ENCODE measurements at places on chromosomes 16 and 17. TPM values are rescaled to one million over a fixed set of nuclear protein-coding genes. Genes with fewer than 3 reads are reported as not detected.
A peak's percentile ranks its signal among the peaks of the same experiment; 100 is the strongest.

THOC6 gene
- 118 TPM for total RNA-seq

TMEM204 gene
- 1.7 TPM for total RNA-seq

C17orf78 gene
- total RNA-seq: not detected

CTU2 gene
- 13.6 TPM for total RNA-seq

BCL6B gene
- total RNA-seq: 0.36 TPM

TPSAB1 gene
- not detected for total RNA-seq

SLC35G6 gene
- total RNA-seq: not detected

CD300LD gene
- not detected for total RNA-seq

GEMIN4 gene
- total RNA-seq: 14.1 TPM

BRIP1 gene
- 11.7 TPM for total RNA-seq

DNA sequence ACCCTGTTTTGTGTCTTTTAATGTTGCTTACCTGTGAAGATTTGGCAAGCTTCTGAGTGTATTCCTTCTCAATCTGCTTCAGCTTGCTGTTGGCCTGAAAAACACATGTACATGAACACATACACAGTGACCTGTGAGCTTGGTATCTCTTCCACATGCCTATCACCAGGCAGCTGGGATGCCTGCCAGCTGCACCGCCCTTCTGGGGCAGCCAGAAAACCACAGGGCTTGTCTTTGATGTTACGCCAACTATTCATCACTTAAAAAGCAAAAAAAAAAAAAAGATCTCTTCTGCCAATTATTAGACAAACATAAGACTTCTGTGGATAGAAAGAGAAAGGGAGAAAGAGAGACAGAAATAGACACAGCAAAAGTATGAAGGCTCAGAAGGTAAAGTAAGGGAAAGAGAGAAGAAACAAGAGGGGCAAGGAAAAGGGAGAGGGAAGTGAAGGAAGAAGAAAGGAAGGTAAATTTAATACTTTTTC lies 189.2 kb upstream of the AXIN2 start:
- peak; percentile 96 for DNase-seq

DNA sequence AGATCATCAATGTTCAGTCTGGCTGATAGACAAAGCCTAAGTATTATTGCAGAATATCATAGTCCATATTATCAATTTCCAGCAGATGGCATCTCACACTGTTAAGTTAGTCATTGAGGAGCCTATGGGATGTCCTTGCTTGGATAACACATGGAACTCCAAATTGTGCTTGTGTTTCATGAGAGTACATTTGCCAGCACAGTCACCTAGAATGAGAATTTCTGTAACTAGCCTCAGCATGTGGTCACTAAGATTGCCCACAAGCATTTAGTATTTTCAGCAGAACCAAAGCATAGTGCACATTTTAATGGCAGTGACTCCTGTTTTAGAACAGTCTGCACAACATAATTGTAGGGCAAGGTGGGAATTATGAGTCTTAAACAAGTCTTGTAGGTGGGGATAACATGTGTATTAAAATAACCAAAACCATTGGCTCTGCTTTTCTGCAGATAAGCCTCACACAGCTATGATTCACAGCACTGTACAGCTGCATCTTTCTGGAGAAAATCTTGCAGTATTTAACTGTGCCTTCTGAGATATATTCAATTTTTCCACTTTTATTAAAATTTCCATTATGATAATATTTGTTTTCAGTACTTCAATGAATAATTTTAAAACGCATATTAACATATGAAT lies 882.8 kb upstream of the SOX9 start:
- no peak for DNase-seq

DNA sequence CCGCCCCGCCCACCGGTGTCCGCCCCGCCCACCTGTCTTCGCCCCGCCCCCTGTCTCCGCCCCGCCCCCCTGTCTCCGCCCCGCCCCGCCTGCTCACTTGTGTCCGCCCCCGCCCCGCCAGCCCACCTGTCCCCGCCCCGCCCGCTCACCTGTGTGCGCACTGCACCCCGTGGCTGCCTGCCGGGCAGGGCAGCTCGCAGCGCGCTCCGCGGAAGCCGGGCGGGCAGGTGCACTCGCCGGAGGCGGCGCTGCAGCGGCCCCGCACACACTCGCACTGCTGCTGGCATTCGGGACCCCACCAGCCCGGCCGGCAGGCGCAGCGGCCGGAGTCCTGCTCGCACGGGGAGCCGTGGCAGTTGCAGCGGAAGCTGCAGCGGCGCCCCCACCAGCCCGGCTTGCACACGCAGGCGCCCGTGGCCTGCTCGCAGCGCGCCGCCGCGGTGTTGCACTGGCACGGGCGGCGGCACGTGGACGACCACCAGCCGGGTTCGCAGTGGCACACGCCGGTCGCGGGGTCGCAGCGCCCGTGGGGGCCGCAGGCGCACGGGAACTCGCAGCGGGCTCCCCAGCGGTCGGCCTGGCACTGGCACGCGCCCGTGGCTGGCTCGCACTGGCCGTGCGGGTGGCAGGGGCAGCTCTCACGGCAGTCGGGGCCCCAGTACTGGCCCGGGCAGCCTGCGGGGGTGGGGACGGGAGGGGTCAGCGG lies 2.1 kb downstream of the SCARF1 start:
- no peak for DNase-seq

- no peak for DNase-seq
Measured at GRCh38 chr16:21619765-21620425, 20.5 kb downstream of the METTL9 start.

DNA sequence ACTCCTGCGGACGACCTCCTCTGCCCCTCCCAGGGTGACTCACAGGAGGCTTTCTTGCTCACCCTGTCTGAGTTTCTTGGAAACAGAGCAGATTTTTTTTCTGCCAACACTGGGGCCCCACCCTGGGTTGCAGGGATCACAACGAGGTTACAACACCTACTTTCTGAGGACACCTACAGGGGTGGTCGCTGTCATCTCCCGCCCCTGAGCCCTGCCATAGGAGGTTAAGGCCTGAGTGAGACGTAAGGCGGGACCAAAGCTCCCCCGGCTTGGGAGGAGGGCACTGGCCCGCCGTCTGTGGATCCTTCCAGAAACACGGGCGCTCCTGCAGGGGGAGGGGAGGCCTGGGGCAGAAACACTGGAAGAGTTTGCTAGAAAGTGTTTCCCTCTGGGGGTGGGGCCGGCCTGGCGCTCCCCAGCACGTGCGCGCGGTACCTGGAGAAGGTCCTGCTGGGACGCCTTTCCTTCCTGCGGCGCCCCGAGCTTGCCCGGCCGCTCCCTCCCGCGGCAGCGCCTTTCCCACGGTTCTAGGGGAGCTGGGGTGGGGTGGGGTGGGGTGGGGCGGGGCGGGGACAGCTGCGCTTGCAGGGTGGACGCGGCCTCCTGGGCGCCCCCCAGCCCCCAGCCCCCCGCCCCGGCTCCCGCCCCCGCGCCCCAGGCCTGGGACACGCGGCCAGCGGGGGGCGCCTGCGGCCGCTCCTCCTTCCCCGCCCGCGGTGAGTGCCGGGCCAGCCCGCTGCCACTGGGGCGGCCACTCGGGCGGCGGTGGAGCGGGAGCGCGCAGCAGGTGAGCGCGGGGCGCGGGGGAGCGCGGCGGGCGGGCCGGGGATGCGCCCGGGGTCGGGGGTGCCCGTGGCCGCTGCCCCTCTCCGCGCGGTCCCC lies 20.7 kb upstream of the ADCY7 start:
- peak; percentile 83 for DNase-seq

DNA sequence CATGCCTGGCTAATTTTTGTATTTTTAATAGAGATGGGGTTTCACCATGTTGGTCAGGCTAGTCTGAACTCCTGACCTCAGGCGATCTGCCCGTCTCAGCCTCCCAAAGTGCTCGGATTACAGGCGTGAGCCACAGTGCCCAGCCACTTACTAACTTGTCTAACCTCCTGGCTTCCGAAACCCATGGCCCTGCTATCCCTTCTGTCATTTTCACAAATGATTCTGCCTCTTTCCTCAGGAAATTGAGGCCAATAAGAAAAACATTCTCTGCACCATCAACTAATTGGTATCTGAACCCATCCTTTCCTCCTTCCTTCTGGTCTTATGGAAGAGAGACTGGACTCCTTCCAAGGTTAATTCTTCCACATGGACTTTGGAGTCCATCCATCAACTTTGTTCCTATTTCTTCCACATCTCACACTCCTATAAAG lies 27.9 kb upstream of the TNRC6A start:
- peak; percentile 85 for DNase-seq

DNA sequence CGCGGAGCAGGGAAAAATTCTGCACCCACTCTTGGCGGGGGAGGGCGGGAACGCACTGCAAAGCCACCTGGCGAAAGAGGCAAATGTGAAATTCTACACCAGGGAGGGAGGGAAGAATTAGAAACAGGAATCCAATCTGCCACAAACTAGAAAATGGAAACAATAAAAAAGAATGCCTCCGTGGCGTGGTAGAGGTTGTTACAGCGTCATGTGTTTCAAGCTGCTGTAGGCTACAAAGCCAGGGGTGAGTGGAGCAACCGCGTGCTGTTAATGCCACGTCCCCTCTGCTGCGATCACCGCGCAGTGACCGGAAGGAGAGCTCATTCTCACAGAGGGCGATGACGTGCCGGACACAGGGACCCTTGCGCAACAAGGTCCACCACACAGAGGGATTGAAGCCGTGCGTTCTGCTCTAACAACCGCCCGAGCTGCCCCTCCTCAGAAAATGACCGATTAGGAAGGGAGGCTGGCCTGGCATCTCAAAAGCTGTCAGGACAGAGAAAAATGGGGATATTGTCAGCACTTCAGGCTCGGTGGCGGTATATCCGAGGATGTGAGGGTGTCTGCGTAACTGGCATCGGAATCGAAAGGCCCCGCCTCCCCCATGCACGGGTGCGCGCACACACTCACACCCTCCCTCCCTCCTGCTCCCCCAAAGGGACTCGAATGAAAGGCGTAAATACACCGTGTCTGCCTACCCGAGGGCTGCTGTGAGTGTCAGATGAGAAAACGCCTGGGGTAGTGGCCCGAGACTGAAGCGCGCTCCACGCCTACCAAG lies 70.8 kb upstream of the TNRC6C start:
- peak; percentile 56 for DNase-seq

DNA sequence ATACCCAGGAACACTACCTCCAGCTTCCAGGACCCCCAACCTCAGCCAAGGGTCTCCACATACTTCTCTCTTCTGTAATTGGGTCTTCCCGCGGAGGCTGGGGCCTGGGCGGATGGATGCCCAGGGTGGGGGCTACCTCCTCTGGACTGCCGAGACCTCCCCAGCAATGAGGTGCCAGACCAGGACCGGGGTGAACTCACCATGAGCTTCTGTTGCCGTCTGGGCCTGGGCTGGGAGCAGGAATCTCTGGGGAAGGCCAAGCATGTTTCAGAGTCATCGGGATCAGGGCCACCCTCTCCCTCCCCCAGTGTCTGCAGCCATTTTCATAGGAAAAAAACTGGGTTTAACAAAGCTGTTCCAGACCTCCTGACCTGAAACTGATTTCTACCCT lies 10.3 kb upstream of the BAHCC1 start:
- DNase-seq: no peak

- DNase-seq: peak; percentile 89
Measured at GRCh38 chr17:75109407-75110233, at the start of gene ARMC7. TSS of gene ARMC7 (plus strand) at chr17:75109969. CDS start at chr17:75110289, 320 bp downstream.

- no peak for DNase-seq
Measured at GRCh38 chr16:88118376-88118775, 167.1 kb downstream of the BANP start.

DNA sequence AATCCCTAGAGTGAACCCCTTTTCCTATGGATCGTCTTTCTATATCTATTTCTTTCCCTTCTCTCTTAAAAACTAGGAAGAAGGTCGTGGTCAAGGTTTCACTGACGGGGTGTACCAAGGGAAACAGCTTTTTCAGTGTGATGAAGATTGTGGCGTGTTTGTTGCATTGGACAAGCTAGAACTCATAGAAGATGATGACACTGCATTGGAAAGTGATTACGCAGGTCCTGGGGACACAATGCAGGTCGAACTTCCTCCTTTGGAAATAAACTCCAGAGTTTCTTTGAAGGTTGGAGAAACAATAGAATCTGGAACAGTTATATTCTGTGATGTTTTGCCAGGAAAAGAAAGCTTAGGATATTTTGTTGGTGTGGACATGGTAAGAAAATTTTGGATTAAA lies 9.6 kb downstream of the CYLD start:
- DNase-seq: no peak

DNA sequence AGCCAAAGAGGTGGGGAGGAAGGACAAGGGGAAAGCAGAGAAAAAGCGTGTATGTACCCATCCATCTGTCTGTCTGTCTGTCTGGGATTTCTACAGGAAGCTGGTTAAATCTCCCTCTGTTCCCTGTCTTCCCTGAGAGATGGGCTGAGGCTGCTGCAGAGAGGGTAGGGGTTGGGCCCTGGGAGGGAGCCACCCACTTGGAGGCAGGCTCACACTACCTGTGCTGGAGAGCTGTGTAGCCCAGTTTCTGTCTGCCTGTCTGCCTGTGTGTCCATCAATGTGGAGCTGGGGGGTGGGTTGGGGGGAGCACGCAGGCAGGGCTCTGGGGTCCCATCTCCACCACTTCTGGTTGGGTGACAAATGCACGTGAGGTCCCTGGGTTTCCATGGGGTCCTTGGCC lies 18.6 kb upstream of the C17orf113 start:
- no peak for DNase-seq

GRCh38 chr16:4915226-4915761 lies 21.7 kb downstream of the PPL start:
- DNase-seq: peak; percentile 83

DNA sequence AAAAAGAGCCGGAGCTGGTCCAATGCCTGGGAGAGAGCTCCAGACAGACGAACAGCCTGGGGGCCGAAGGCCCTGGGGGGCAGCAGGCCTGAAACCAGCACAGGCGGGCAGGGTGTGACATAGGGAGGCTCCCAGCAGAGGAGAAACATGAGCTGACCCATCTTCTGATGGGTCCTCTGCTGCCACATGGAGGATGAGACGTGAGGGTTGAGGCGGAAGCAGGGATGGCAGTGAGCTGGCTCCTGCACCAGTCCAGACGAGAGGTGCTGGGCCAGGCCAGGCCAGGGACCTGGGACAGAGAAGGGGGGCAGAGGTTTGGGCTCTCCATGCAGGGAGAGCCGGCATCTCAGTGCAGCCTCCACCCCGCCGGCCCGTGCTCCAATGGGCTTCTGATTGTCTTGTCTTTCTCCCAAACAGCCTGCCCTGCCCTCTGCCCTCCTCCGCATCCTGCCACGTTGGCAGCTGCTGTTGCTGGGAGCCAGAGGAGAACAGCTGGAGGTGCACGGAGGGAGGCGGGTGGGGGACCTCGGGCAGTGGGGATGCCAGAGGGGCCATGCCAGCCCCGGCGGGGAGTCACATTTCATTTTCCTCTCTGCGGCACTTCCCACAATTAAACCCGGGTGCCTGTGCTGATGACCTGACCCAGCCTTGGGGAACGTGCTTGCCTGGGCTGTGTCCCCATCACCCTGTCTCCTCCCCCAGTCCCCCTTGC lies 139.1 kb upstream of the GSE1 start:
- DNase-seq: peak; percentile 63
